ENCODE measurements at places on chromosomes 3 and 15.
A peak's percentile ranks its signal among the peaks of the same experiment; 100 is the strongest.

DNA sequence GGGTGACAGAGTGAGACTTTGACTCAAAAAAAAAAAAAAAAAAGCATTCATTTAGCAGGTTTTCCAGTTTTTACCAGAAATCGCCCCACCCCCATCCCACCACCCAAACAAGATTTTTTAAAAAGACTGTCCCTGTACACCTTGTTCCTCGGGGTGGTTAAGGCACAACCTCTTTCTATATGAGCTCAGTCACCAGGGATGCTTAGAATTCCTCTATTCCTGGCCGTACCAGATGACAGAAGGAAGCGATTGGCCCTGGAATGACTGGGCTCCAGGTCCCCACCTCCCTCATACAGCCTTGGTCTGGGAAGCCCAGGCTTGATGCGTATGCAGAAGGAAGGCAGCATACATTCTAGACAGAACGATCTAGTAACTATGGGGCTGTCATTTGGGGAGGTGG is 25.6 kb downstream of the IDH2 start:
- no peak for ATAC-seq

- no peak for ATAC-seq
Observed at GRCh38 chr3:112350018-112350810, 17.3 kb downstream of the CD200 start.

- ATAC-seq: peak; percentile 23
Observed at GRCh38 chr3:176514297-176514696, 683.0 kb downstream of the TBL1XR1 start.

- no peak for ATAC-seq
Observed at GRCh38 chr15:67117370-67117769, 52.0 kb downstream of the SMAD3 start.

DNA sequence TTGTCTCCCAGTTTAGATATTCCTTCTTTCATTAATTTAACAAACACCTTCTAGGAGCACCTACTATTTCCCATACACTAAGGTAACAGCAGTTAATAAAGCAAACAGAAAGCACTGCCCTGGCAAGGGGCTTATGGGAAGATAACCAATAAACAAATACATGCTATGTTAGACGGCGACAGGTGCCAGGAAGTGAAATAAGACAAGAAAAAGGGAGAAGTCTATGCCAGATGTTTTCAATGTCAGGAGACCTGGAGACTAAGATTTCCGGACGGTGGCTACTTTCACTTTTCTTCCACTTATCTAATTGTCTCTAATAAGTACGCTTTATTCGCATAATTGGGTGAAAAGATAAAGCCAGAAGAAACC is 32.5 kb upstream of the ZNF445 start:
- ATAC-seq: peak; percentile 9

DNA sequence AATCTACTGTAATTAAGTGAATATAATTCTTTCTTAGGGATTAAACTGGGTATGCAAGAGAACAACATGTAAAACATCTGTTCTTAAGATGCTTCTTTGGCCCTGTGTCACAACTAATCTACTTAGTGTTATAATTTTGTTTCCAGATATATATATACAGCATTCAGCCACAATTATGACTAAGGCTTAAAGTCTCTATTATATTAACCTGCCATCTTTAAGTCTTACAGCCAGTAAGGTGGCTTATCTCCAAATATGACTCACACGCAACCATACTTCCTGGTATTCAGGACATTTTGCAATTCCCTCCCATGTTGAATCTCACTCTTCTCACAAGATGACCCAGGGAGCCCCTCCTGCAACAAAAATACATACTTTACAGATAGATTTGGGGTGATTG is 6.6 kb upstream of the KBTBD8 start:
- ATAC-seq: peak; percentile 91

DNA sequence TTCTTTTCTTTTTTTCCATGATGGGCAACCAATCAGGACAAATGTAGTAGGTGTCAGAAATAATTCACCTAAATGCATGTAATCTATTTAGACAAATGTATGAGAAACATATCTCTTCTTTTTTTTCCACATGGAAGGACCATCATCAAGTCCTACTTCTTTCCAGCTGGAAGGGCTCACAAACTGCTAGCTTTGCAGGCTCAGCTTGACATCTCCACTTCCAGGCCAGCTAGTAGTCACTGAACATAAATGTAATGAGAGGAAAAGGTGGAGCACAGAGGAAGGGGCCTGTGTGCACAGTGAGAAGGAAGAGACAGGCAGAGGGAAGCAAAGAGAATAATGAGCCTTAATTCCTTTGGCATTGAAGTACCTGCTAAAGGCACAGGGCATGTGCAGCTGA is 504.9 kb downstream of the MCTP2 start:
- ATAC-seq: no peak

GRCh38 chr3:144128108-144128892 is 156.7 kb downstream of the DIPK2A start:
- ATAC-seq: peak; percentile 61

DNA sequence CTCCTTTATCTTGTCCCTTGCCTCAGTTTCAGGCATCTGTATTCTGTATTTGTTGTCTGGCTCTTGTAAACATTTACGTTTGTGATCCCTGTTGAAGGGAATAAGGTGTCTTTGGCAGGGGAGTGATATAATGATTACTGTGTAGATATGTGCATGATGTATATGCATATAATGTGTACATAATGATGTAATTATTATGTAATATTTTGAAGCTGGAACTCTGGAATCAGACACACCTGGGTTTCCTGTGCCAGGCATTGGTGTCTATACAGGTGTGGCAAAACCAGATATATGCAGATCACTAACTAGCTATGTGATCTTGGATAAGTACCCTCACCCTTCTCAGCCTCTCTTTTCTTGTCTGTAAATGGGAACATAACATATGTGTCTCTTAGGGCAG is 241.2 kb upstream of the FEZF2 start:
- peak; percentile 55 for ATAC-seq

DNA sequence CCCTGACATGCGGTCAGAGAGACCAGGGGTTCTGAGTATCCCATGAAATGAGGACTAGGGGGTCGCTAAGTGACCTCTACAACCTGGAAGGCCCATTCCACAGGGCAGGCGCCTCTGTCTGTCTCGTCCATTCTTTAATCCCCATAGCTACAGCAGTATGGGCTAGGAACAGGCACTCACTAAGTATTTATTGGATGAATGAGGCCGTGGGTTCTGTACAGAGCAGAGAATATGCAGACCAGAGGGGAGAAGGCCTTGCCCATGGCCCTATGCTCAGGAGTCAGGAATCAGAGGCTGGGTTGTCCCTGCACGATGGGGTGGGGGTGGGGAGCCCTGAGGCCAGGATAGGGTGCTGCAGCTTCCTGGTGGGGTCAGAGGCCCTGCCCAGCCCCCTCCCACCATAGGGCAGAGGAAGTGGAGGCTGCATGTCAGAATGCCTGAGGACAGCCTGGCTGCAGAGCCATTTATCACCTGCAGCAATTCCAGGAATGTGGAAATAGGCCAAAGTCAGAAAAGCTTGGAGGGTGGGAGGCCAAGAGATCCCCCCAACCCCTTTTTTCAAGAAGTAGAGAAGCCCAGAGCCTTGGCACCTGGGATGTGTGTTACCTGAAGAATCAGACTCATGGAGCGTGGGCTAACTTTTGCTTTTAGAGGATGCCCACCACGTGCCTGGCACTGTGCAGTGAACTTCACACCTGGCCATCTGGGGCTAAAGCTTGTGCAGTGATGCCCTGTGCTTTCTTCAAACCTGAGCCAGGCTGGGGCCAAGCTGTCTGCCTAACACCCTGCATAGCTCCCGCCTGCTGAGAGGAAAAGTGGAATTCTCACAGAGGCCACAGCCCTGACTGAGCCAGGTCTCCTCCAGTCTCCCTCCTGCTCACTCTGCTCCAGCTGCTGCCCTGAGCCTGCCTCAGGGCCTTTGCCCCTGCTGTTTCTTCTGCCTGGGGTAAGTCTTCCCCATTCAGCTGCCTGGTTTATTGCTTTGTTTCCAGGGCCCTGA is 109.4 kb downstream of the WNT7A start:
- no peak for ATAC-seq

DNA sequence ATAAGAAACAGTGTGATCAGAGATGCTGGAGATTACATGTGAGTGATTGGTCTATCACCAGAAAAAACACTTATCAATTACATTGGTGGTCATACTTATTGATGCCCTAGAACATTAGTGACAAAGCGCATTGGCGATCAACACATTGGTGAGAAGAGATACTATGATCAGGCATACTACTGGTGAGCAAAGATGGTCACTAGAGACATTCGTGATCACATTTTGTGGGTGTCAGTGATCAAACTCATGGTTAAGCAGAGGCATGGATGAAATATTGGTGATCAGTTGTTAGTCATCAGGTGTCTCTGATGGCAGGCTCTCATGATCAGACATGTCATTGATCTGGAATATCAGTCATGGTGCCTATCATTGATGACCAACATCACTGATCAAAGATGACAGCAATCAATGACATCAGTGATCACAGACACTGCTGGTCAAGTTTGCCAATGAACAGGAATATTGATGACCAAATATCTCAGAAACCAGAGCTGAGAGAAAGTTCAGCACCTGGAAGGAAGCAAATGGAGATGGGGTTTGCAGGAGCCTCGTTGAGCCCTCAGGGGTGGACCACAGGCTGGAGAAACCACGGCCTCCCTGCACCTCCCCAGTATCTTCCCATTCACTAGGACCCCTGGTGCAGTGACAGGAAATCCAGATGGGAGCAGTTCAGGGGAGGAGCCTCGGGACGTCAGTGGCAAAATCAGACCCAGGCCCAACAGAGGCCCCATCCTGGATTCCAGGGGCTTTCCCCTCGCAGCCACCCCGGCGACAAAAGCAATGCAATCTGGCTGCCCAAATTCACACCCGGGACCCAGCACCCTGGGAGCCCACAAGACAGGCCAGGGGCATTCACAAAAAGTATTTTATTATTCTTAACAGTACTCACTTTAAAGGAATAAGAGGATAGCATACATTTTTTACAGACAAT is 12.2 kb upstream of the DNAJB8 start:
- ATAC-seq: no peak

GRCh38 chr15:62106096-62106495 is 39.3 kb downstream of the C2CD4A start:
- no peak for ATAC-seq

DNA sequence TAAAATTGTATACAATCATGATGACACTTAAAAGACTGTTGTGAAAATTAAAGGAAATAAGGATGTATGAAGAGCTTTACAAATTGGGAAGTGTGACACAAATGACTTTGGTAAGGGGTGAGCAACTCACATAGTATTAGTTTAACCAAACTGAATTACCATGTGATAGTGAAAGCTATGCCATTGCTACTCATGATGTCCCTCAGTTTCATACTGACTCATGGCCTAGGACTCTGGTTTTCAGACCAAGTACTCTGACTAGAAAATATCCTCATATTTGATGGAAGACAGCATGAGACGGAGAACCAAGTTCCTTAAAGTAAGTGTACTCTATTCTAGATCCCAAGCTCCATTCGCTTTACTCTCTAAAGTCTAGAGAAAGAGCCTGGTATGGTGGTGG is 203.2 kb upstream of the ICE2 start:
- no peak for ATAC-seq

Measured in esophagus mucosa (tissue), 1 donor.